AML-193 (cell line): ENCODE measurements at places on chromosomes 16 and 17.
A peak's percentile ranks its signal among the peaks of the same experiment; 100 is the strongest.

DNA sequence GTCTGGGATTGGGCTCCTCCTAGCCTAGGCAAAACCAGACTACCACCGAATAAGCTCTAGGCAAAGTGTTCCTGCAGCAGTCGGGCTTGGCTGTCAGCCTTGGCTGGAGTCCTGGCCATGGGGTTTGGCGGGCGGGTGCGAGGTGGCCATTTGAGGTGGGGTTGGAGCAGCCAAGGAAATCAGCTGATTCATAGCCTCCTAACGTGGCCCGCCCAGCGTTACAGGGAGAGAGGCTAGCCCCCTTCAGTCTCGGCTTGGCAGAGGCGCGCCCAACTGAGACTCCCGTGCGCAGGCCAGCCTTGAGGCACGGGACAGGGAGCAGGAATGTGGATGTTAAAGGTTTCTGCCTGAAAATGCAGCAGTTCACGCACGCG, 1.9 kb downstream of the PMP22 start:
- no peak for DNase-seq

- no peak for DNase-seq
These were observed at the start of gene CACNA1H for GRCh38 chr16:1152651-1153259. CACNA1H (plus strand) TSS chr16:1153106; CDS start chr16:1153738, 632 bp downstream.

- no peak for DNase-seq
These were observed 113.8 kb downstream of the SLC39A11 start for GRCh38 chr17:72978593-72979218.

- DNase-seq: peak; percentile 58
These were observed 890 bp downstream of the TOB1 start for GRCh38 chr17:50865060-50865867.

DNA sequence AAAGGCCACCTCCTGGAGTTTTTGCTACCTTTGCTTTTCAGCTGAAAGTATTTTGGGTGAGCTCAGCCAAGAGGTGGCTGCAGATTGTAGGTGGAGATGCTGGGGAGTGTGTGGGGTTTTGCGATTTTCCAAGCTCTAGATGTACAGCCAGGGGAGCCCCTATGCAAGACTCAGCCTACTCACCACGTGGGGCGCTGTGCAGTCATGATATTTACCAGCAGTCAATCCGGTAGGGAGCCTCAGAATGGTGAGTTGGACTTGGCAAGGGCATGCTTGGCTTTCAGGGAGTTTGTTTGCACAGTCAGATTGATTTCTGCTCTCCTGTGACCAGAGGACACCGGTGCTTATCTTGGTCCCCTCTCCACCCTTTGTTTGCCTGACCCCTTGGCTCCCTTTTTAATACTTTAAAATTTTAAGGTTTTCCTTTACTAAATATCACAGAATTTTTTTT, 175.3 kb downstream of the UTP18 start:
- DNase-seq: peak; percentile 20

DNA sequence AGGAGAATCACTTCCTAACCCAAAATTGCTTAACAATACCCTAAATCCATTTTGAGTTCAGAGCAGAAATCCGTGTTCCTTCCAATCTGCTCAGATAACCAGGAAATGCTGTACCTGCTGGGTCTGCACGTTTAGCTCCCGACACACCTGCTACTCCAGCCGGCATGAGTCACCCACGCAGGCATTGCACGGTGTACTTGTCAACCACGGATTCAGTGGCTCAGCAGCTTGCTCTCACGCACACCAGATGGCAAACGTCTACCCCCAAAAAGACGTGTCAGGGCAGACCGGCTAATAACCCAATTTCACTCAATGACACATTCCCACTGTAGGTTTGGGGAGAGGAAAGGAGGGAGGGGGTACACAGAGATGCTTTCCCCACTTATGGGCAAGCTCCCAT, 468.1 kb downstream of the SOX9 start:
- DNase-seq: no peak

- DNase-seq: no peak
These were observed 13.2 kb downstream of the RAI1 start for GRCh38 chr17:17694169-17695081.

DNA sequence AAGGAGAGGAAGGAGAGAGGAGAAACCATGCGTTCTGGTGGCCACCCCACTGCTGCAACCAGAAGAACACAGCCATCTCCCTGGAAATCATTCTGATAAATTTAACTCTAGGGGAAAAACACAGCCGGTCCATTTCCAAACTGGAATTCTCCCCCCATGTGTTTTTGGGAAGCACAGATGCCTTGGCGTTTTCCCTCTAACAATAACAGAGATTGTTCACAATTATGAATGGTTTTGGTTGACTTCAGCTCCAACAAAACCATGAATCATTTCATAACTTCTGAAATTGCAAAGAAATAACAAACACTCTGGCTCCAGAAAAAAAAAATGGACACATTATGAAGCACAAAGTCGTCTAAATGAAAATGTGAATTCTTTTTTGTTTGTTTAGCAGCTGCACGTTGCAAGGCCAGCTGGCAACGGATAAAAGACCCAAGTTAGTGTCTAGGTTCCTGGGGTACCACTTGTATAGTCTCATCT, 46.2 kb downstream of the GNAO1 start:
- DNase-seq: no peak

- no peak for DNase-seq
These were observed 18.9 kb downstream of the ARSG start for GRCh38 chr17:68310152-68310551.

DNA sequence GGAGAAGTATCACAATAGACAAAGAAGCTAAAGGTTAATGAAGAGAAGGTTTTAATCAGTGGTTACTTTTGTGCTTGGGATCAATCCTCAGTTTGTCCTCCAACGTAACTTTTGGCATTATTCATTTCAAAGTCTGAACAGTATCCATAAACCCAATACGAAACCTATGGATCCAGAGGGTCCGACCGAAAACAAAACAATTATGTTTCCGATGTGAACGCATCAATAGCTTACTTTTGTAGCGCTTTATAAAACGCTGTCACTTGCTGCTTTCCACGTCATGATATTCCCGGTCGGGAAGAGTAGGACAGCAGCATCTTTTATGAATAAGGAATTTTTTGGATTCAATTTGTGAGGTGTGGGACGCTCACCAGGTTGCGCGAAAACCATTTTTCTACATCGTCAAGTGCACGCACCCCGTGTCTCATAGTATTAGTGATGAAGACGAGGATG, 383.8 kb downstream of the ZFHX3 start:
- DNase-seq: no peak

DNA sequence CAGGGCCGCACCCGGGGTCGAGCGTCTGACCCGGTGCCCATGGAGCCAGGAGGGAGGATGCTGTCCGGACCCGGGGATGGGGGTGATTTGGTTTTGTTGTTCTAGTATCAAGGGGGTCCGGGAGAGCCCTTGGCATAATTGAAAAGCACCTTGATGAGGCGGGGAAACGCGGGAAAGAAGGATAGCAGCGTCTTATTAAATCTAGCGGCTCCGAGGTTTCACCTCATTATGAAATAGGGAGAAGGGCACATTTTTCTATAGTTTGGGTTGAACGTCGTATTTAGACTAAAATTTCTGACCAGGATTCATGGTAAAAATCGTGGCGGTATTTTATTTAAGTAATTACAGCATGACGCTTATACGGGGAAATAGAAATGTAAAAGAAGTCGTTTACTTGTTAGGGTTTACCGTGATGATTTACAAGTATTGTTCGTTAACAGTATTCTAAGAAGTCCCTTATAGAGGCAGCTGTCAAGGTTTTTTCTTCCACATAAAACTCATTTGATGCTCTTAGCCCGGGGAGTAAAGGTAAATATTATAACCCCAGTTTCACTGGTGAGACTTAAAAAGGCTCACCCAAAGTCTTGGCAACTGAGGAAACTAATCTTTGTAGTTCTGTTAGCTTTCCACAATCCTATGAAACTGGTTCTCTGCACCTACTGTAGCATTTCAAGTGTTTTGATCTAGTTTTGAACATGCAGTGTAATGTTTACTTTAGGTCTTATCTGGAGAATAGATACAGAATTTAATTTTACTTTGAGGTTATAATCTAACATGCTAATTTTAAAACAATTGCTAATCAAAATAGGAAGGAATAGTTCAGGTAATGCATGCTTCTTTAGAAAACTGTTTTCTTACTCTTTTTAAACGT, 756 bp downstream of the LUC7L3 start:
- no peak for DNase-seq

- DNase-seq: no peak
These were observed 11.5 kb downstream of the FLII start for GRCh38 chr17:18246880-18247612.

DNA sequence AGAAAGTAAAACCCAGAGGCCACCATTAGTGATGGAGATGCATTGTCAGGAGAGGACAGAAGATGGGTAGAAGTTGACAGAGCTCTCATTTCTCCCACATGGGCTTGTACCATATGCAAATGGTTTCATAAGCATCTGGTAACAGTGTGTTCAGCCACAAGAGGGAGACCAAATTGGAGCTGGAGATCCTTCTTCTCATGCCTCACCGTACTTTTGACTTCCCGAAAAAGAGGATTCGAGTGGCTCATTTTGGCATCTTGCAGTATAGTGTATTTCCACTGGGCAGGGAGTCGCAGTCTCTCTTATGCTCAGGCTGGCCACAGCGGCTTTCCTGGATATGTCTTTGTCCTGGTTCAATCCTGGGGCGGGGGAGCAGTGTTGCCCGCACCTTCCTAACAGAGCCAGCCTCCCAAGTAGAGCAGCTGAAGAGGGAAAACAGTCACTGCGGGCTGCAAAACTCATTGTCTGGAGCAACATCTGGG, 23.8 kb downstream of the TBC1D3B start:
- peak; percentile 42 for DNase-seq

- DNase-seq: no peak
These were observed 14.8 kb downstream of the CLEC16A start for GRCh38 chr16:10959161-10959560.
